ENCODE measurements at places on chromosomes 12 and 14.

DNA sequence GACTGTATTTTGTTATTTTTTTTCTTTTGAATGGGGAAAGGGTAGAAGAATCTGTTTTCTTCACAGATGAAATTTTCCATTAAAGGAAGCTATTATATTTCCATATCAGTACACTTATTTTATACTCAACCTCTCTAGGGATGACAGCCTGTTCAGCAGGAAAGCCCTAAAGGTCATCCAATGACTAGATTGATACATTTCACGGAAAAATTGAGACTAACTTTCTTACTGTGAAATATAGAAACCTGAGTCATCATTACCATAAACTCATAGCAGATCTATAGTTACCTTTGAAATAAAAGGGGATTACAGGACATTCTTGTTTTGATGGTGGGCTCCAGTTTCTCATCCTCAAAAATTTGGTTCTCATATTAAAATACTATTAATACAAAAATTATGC lies 36.1 kb upstream of the PTCSC3 start:
- no peak for DNase-seq

DNA sequence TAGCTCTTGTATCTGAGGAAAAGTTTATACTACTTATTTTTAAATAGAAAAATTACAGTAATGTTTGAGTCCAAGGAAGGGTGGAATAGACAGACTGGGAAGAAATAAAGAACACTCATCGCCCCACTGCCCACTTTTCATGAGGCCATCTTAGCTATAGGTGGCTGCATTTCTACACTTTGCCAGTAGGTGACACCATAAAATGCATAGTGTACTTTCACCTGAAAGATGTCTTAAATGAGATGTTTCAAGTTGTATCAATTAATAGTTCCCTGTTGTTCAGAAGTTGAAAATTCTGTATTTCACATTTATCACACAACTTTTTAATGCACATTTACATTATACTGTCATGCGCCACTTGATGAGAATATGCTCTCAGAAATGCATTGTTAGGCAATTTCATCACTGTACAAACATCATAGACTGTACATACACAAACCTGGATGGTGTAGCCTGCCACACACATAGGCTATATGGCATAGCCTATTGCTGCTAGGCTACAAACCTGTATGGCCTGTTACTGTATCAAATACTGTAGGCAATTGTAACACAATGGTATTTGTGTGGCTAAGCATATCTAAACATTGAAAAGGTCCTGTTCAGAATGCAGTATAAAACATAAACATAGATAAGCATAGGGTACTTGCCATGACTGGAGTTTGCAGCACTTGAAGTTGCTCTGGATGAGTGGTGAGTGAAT lies 27.6 kb downstream of the PMCH start:
- DNase-seq: no peak

GRCh38 chr14:91417983-91418386 lies 365 bp upstream of the CCDC88C start:
- DNase-seq: no peak

DNA sequence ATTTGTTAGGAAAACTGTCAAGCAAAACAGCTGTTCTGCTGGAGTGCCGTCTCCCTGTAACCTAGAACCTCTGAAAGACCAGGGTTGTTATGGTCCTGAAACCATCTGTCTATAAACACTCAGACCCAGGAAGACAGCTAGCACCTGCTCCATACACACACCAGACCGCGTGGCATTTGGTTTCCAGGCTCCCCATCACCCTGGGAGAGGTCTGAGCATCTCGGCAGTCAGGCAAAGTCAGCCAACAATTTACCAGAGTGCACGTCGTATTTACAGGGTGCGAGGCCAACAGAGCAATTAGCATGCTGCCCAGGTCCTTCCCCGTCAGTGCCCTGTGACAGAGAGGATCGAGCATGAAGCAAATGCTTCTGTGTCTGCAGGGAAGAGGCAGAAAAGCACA lies 272.5 kb downstream of the SLC15A4 start:
- DNase-seq: no peak

- DNase-seq: peak; percentile 44
Measured at GRCh38 chr12:93803424-93803807, 126.2 kb downstream of the CRADD start.
